ENCODE measurements at places on chromosomes 7 and 10.

GRCh38 chr7:13541326-13541725, 448.1 kb downstream of the ETV1 start:
- DNase-seq = no peak

DNA sequence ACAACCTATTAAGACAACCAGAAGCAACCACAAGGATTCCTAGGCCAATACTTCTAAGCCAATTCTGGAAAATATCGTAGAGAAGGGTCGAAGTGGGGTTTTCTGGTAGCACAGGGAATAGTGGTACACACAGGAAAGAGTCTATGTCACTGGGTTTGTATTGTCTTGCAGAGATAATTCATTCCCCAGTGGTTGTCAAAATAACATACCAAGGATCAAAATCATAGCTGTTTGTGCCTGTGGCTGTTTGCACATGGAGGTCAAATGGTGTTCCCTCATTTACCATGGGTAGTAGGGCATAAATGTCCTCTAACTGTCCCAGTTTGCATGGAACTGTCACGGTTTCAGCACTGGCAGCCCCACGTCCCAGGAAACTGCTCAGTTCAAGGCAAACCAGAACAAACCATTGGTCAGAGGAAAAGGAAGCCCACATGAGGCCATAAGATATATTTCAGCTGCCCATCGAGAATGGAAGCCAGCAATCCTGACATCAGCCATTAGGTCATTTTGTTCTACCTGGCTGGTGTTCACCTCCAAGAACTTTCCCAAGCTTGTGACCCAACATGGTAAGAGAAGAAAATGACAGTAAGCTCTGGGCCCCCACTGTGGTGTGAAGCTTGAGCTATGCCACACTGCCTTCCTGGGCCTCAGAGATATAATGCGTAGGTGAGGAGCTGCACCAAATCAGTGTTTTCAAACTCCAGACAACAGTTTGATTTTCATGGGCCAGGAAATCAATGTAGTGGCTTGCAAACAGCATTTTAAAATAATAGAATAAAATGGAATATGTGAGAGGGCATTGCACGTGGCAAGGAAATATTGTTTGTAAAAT, 53.9 kb upstream of the NFE2L3 start:
- no peak for DNase-seq

GRCh38 chr10:101354328-101355071, 535 bp downstream of the BTRC start:
- DNase-seq = peak; percentile 70

DNA sequence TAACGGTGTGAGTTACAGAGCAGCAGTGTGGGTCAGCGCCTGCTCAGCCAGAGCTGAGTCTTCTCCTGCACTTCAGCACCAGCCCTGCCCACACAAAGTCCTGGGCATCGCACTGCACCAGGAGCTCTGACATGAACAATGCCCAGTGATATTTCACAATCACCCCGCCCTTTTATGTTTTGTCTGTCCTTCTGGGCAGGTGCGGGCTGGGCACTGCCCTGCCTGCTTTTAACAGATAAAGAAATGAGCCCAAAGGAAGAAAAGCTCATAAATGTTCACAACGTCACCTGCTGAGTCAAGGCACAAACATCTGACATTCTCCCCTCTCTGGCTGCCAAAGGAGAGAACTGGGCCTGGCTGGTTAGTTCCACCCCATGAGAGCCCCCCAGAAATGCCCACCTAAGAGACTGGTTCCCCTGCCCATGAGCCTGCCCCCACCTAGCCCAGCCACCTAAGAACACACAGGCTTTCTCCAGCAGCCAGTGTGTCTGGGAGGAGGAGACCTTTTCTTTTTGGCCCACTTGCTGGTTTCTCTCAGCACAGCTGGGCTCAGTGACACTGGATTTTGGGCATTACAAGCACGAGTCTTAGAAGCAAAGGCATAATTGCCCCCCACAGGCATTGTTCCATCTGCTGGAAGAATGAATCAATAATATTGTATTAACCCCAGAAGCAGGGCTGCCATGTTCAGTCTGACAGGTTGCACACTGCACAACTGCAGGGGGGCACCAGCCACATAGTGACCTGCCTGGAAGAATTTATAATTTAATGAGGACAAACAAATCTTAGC, 22.3 kb downstream of the CALML3 start:
- no peak for DNase-seq

DNA sequence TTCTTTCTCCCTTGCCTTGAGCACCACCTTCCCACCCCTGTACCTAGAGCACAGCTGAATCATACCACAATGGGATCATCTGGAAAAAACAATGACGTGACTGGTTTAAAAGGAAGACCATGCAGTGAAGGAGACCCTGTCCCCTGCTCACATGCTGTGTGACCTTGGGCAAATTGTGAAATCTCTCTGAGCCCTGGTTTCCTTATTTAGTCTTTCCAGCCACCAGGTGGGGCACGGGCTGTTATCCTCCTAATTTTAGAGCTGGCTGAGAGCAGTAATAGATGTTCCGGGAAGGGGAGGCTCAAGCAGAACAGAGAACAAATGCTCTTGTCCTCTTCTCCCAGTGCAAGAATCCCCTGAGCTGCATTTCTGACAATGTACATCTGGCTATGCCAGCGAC, 198.3 kb downstream of the RPS24 start:
- DNase-seq = peak; percentile 54

DNA sequence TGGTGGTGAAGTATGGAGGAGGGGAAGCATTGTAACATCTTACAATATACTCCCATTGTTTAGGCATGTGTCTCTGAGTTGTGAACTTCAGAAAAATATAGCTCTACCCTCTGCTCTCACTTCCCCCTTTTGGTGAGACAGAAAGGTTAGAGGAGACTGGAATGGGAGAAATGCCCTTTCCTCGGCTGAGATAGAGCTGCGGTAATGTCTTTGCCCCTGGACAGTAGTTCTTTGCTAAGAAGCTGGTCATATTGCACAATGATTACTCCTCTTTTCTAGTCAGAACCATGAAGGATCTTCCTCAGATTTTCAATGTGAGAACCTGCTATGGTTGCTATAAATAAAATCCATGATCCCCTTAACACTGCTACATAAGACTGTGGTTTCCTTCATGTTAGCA, 171.0 kb downstream of the SEM1 start:
- DNase-seq = peak; percentile 84

GRCh38 chr10:86524225-86524962, 2.8 kb upstream of the WAPL start:
- no peak for DNase-seq

DNA sequence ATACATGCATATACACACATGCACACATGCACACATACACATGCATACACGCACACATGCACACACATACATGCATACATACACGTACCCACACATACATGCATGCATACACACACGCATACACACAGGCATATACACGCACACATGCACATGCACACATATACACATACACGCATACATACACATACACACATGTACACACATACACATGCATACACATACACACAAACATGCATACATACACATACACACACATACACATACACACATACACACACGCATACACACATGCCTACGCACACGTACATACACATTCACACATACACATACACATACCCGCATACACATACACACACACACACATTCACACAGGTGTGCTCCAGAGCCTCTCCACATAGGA, 81.0 kb upstream of the KMT2E start:
- no peak for DNase-seq

- DNase-seq = no peak
These were observed 706 bp downstream of the BUB3 start for GRCh38 chr10:123154711-123155505.

- DNase-seq = no peak
These were observed 1.2 kb upstream of the NAMPT start for GRCh38 chr7:106285855-106286492.

DNA sequence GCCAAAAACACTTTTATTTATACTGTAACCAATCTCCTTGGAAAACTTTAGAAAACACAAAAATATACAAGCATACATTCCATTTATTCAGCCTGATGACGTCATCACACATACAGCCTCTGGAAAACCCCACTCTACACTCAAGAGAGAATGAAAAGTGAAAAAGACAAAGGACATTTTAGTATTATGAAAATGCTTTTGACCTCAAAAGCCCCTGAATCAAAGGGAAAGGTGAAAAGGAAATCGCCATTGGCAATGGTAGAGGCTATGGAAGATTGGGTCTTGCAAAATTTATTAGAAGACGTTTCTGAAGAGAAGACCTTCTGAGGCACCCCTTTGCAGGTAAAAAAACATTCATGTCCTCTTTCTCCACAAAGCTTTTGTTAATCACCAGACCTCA, 82.9 kb upstream of the STRIP2 start:
- no peak for DNase-seq

- no peak for DNase-seq
These were observed 144.4 kb downstream of the CPED1 start for GRCh38 chr7:121132940-121133339.

DNA sequence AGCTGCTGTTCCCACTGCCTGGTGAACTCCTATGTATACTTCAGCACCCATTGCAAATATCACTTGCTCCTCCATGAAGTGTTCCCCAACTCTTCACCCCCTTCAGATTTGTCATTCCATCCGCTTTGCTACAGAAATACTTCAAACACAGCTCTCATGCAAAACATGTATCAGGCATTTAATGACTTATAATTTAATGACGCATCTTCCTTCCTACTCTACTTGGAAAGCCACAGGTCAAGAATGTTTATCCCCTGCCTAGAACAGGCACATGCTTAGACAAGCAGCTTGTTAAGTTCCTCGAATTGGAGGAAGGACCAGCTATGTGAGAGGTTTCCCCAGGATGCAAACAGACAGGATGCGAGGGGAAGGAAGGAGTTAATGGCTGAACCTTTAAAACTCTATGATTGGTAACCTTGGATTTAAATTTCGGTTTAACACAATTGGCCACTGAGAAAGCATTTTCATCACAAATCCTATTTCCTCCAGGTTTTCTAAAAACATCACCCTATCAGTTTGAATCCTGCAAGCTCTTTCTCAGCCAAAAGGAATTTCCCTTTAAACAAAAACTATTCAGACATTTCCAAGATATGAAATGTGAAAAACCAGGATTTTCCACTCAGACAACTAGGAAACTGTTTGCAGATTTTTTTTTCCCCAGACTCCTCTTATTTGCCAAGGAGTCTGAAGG, 11.5 kb downstream of the CREB3L2 start:
- no peak for DNase-seq

DNA sequence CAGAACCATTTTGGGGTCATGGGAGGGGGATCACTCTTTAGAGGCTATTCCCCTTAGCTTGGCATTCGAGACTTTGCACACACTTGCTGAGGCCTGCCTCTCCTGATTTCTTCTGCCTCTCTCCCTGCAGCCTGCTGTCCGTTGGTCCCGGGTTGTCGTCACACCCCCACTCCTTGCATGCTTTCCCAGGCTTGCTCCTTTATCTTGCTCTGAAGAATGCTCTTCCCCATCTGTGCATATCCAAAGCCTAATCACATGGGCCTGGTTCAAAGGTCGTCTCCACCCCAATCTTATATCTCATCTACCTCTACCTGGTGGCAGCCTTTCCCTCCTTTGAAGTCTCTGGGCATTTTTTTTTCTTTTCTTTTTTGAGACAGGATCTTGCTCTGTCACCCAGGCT, 24.3 kb upstream of the EMX2 start:
- no peak for DNase-seq

DNA sequence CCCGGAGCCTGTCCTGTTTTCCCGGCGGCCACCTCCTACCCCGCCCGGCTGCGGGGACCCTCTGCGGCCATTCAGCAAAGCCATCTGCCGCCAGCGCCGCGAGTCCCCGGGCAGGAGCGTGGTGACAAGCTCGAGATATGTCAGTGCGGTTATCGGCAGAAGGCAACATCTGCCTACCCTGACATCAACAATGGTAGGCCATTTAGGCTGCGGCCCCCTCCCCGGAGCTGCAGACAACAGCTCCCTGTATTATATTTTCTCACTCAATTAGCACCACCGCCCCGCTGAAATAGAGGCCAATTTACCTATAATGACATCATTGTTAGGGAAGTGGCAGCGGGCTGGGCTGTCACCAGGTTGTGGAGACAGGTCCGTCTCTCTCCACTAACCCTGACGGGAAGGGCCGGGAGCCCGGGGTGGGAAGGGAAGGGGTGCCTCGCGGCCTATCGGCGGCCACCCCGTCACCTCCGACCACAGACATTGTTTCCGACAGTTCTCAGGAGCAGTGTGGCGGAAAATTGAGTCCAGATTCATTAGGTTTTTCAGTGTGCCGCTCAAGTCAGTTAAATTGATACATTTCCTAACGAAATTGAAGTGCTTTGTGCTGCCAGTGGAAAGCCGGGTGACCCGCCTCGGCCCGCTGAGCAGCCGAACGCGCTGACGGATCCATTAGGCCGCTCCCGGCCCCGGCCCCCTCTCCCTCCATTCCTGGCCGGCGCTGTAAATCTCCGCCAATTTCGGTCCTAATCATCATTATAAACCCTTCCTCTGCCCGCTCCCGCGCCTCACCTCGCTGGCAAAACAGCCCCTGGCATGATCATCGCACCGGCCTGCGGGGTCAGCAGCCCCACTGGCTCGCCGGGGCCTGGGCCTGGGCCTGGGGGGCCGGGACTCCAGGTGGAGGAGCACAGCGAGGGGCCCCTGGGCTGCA, 43.0 kb downstream of the UNCX start:
- DNase-seq = no peak

- DNase-seq = no peak
These were observed 276.6 kb downstream of the GPR158 start for GRCh38 chr10:25451401-25451800.

DNA sequence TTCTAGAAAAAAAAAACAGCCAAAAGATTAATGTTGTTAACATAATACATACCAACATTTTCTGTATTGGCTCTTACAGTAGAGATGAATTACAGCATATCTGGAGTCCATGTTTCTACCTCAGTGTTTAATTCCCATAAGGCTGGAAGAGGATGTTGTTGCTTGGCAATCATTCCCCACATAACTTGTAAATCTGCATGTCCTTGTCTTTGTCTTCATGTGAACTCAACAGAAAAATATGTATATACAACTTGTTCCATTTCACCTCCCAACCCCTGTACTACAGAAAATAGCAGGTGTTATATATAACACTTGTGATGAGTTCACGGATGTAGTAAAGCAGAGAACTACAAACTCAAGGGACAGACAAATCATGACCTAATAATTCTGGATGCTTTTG, 160.9 kb upstream of the SEMA3C start:
- DNase-seq = no peak

DNA sequence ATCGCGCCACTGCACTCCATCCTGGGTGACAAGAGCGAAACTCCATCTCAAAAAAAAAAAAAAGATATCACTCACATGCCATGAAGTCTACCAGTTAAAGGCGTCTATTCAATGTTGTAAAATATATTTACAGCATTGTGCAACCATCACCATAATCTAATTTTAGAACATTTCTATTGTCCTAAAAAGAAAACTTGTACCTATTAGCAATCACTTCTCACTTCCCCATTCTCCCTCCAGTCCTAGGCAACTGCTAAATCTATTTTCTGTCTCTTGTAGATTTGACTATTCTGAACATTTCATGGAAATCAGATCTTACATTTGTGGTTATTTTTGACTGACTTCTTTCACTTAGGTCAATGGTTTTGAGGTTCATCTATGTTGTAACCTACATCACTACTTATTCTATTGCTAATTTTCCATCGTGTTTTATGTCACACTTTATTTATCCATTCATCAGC, 25.2 kb upstream of the OTUD1 start:
- DNase-seq = peak; percentile 17

All from suppressor macrophage (primary cell).